ENCODE measurements at places on chromosomes 7 and 10. TPM values are rescaled to one million over a fixed set of nuclear protein-coding genes. Genes with fewer than 3 reads are reported as not detected.

SEMA3A gene
- polyA plus RNA-seq: 27.2 TPM

- H3K27me3 ChIP-seq: no peaks in the 10 kb centered on the region
- H3K4me3 ChIP-seq: no peak overlapping the region
- H3K27ac ChIP-seq: no peak overlapping the region
- DNase-seq: no peak
Measured at GRCh38 chr7:3371601-3372000, 70.5 kb downstream of the SDK1 start.

- H3K36me3 ChIP-seq: no peaks in the 10 kb centered on the region
- DNase-seq: no peak
- H3K27ac ChIP-seq: no peak overlapping the region
- H3K4me1 ChIP-seq: no peaks in the 10 kb centered on the region
Measured at GRCh38 chr7:19648791-19649190, 60.0 kb downstream of the POLR1F start.

SPACDR gene
- polyA plus RNA-seq: 5.4 TPM

DNA sequence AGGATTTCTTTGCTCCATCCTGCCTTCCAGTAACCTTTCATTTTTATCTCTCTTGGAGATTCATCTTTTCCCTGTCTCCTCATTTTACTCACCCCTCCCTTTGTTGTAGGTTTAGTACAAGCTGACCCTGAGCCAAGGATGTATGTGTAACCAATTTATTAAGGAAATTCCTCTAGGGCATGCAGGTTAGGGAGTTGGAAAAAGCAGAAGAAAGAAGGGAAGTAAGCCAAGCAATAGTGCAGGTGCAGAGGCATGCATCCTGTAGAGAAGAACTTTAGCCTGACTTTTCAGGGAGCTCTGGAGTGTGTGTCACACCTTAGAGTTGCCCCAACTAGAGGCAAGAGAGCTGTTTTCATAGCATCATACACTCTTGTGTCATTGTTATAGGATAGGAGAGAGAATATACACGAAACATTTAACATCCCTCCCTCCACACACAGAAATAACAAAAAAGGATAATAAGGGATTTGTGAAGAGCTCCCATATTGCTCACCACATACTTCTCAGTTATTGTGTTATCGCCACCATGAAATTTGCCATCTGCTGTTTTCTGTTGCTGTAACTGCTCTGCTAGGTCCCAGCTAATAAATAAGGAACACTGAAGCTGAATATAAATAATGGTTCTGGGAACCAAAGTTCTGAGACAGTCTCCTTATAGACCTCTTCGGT, 21.8 kb upstream of the SEMA3C start:
- no peaks in the 10 kb centered on the region for H3K27me3 ChIP-seq
- no peak overlapping the region for H3K4me3 ChIP-seq
- H3K4me1 ChIP-seq: peaks cover 31% of the 10 kb centered on the region

SORBS1 gene
- polyA plus RNA-seq: 33.8 TPM
